ENCODE measurements at places on chromosomes 3 and 15.

- DNase-seq = no peak
Measured at GRCh38 chr3:195209847-195210265, 61.1 kb downstream of the XXYLT1 start.

DNA sequence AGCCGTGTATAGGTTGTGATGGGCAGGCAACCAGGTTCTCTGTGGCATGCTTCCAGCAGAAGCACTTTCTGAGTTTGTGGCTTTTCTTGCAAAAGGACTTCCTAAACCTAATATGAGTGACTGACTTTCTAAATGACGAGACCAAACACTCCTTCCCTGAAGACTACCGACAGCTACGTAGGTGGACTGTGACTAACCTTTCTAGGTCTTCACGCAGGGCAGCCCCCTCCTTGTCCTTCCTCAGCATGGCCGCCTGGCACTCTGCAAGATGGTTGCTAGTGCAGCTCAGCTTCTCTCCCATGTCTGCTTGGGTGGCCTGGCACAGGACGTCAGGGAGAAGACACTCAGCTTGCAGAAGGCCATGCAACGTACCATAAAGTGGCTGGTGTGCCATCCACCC lies 20.9 kb downstream of the CXCR6 start:
- DNase-seq = no peak

DNA sequence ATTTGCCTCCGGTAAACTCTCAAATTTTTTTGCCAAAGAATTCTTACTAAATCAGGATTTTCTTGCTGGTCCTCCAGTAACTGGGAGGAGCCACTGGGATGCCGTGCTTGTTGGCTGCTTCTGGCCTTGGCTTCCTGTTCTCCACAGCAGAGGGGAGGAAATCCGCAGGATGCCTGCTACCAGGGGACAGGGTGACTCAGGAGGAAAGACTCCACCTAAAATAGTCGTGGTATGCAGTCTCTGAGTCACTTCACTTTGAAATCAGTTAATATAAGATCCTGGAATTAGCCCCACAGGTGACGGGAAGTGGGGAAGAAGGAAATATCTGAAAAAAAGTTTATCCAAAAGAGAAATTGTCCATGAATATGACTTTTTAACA lies 6.5 kb upstream of the TM4SF18 start:
- DNase-seq = no peak

DNA sequence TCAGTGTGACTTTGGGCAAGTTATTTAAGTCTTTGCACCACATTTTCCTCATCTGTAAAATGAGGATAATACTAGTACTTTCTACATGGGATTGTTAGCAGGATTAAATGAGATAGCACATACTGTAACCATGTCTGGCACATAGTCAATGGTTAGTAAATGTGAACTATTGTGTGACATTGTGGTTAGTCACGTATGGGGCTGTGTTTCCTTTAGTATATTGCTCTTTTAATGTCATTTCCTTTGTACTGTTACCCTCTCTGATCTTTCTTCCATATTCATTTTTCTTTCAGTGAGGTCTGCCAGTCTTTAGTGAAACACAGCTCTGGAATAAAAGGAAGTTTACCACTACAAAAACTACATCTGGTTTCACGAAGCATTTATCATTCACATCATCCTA lies 21.4 kb downstream of the OPA1 start:
- DNase-seq = no peak

- DNase-seq = no peak
Measured at GRCh38 chr15:87489456-87489855, 767.1 kb downstream of the NTRK3 start.

DNA sequence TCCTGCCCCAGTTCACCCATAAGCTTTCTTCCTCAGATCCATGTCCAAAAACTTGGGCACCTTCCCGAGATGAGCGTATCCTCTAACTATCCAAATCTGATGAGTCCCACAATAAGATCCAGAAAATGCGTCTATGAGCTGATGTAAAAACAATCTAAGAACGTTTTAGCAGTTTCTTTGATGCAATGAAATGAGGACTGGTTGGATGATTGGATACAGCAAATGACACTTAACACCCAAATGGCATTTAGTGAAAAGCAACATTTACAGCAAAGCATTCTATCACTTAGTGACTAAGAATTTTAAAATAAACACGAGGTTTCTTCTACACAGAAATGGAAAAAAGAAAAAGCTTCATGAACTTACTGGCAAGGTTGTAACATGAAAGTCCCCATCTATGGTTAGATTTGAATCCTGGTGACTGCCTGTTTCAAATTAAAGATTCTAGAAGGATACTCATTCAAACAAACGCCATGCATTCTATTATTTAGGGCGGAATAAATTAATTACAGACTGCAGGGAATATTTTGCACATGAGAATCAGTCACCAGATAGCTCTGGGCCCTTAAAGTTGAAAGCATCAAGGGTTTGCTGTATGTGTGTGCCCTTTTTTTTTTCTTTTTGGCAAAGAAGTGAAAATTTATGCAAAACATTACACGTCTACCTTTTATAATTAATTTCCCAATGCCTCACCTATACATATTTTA lies 598.6 kb downstream of the FOXP1 start:
- DNase-seq = no peak

- DNase-seq = no peak
Measured at GRCh38 chr15:34147371-34148140, 45.7 kb downstream of the PGBD4 start.

DNA sequence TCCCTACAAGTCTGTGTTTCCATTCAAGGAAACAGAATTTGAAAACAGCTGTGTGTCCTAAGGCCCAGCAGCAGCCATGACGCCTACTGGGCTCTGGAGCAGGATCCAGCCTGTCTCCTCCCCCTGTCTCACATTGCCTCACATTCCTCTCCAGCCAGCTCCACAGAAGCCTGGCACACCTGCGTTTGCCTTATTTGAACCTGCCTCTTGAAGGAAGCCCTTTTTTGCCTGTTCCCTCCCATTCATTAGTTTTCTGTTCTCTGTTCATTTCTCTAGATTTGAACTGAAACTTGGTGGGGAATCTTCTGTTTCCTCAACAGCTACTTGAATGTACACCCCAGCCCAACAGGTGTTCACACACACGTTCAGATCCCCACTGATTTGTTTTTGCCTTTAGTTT lies 890.5 kb downstream of the TUSC7 start:
- DNase-seq = no peak

GRCh38 chr3:61915296-61915695 lies 353.9 kb downstream of the PTPRG start:
- no peak for DNase-seq

DNA sequence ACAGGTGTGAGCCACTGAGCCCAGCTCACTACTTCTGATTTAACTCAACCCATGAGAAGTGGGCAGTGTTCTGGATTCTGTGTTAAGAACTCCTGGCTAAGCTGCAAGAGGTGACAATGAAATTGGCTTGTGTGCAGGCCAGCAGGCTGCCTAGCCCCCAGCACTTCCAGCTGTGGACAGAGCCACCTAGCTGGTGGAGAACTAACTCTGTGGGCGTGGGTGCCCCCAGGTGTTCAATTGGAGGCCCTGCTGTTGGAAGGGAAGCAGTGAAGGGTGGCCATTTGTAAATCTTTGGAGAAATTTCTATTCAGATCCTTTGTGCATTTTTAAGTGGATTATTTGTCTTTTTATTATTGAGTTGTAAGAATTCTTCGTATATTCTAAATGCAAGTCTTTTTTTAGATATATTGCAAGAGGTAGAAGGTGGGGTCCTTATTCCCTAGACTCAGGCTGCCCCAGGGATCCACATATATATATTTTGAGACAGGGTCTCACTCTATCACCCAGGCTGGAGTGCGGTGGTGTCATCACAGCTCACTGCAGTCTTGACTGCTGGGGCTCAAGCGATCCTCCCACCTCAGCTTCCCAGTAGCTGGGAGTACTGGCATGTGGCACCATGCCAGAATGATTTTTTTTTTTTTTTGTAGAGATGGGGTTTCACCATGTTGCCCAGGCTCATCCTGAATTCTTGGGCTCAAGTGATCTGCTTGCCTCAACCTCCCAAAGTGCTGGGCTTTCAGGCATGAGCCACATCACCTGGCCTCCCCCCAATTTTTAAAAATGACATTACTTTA lies 7.2 kb upstream of the SCAMP5 start:
- no peak for DNase-seq

DNA sequence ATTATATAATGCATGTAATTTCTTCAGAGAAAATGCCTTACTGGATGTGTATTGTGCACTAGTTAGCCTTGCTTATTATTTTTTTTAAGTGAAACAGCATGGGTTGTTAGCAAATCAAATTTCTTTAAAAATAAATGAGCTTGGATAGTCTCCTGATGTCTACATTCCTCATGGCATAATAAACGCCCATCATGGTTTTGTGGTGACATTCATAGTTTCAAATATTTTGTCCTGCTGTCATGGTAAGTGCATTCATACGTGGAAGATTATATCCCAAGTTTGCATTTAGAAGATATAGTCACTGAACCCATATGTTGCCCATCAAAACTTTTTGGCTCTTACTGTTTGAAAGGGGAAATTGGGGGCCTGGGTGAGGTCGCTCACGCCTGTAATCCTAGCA lies 130.7 kb downstream of the ALCAM start:
- no peak for DNase-seq

DNA sequence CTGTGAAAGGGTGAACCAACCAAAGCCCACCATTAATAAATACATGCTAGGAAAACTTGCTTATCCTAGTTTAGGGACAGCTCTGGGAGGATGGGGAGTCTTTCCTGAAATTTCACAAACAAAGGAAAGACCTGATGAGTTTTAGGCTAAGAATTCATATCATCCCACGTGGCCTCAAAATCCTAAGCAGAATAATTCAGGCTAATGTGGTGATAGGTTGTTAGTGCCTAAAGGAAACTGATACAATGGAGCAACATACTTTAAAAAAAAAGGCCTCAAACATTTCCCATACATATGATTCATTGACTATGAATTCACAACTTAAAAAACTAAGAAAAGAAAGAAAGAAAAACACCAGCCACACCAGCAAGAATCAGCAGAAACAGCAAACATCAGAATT lies 126.9 kb upstream of the CNTN4 start:
- no peak for DNase-seq

DNA sequence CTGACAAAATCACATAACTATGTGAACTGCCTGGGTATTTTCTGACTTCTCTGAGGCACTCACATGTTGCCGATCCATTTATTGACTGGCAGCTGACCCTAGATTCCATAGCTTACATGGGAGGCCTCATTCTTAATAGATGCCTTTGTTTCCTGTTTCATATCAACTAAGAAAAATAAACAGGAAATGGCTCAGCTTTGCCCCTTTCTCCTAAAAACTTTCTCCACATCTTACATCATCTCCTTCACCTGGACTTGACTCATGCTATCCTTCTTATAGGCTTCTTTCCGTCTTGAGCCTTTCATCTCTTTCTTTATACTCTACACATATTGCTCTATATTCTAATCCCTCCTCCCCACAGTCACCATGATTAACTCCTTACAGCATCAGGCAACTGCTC lies 38.0 kb downstream of the TXNRD3 start:
- DNase-seq = no peak

DNA sequence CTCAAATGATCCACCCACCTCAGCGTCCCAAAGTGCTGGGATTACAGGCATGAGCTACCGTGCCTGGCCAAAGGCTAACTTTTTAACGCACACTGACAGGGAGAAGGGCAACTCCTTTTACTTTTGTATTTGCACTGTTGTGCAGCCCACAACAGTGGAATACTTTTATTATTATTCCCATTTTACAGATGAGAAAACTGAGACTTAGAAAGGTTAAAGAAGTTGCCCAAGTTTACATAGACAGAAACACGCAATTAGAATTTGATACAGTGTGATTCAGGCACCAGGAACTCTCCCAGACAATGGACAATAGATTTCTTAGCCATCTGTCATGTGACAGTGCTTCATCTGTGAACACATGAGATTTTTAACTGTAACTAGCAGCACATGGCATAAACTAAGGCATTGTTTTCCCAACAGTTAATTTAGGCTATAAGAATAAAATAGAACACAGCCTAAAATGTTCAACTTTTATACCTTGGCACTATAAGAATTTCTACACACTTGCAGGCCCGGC lies 18.8 kb downstream of the STAG1 start:
- no peak for DNase-seq

DNA sequence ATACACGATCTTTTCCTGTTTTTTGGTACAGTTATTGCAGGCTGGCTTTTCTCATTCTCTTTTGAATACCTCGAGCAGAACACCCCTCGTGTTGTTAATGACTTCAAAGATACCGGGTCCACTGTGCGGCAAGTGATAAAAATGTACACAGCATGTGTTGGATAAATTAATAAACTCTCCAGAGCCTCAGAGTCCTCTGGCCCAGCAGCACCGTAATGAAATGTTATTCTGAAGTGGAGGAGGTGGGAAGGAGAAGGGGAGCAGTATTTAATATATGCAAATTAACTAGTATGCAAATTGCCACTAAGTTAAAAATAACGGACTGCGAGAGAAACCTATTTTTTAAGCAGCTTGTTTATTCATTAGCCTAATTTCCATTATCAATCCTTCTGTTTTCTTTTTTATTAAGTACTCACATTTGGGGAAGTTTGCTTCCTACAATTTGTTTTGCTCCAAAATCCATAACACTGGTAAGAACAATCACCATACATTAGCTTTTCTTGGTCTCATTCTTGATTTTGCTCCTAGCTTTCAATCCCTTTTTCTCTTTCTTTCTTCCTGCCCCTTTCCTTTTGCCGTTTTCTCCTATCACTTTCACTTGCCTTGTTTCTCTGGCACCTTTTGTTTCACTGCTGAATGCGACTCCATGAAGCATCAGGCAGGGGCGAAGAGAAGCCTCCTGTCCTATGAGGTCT lies 462.3 kb upstream of the PPP2R3A start:
- DNase-seq = no peak

GRCh38 chr15:51350723-51351122 lies 9.3 kb downstream of the GLDN start:
- DNase-seq = no peak

DNA sequence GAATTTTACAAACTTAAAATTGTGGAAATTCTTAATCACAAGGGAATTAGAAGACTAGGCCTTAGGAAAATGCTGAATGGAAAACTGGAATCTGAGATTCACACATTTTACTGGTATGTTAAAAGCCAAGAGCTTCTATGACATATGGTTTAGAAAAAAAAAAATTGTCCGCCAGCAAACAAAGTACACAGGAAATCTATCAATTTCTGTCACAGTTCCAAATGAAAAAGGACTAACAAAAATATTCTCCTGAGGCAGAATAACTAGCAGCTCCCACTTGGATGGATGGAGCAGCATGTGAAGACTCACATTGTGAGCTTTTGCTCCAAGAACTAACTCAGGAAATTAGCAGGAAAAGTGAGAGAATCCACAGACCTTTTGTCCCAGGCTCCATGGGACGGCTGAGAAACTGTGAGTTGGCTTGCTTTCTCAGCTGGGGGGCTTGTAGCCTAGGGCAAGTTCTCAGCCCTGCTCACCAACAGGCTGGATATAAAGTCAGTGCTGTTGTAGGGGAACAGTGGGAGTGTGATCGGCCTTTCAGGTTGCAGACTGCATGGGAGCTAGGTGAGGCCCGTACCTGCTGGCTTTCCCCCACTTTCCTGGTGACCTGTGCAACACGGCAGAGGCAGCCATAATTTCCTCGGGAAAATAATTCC lies 731.1 kb upstream of the SGO1 start:
- DNase-seq = no peak

GRCh38 chr15:37098468-37099318 lies 1.7 kb downstream of the MEIS2 start:
- no peak for DNase-seq

- no peak for DNase-seq
Measured at GRCh38 chr15:42994546-42994945, 74.0 kb upstream of the TTBK2 start.

- DNase-seq = no peak
Measured at GRCh38 chr3:37601832-37602231, 259.8 kb upstream of the CTDSPL start.

GRCh38 chr3:116886202-116886893 lies 176.8 kb downstream of the TUSC7 start:
- no peak for DNase-seq

GRCh38 chr3:66229931-66230330 lies 9.1 kb downstream of the SLC25A26 start:
- DNase-seq = no peak
